H1 (cell line): ENCODE measurements at places on chromosomes 7 and 10. TPM values are rescaled to one million over a fixed set of nuclear protein-coding genes. Genes with fewer than 3 reads are reported as not detected.

TSPAN33 gene
- polyA plus RNA-seq, result 42.8 and 46.6 TPM in 2 replicates

TMEM176A gene
- 0.71 and 1.5 TPM in 2 replicates for polyA plus RNA-seq

ZNF365 gene
- polyA plus RNA-seq, result 0.24 and 0.41 TPM in 2 replicates

GRCh38 chr10:132858121-132859081 lies 72.5 kb upstream of the NKX6-2 start:
- DNase-seq, result peak; percentile 63
- no peaks in the 10 kb centered on the region for H3K36me3 ChIP-seq
- no peaks in the 10 kb centered on the region for H3K27me3 ChIP-seq
- H3K27ac ChIP-seq, result no peak overlapping the region

- H3K27ac ChIP-seq, result no peak overlapping the region
- no peak for DNase-seq
- H3K4me1 ChIP-seq, result peaks cover 5% of the 10 kb centered on the region; the same call in 1 of the 2 replicates
- H3K36me3 ChIP-seq, result peaks cover 4% of the 10 kb centered on the region; the same call in 1 of the 2 replicates
Observed at GRCh38 chr10:90308223-90308622, 549.6 kb downstream of the HTR7 start.

GRCh38 chr10:89330537-89331212 lies 2.9 kb downstream of the IFIT3 start:
- DNase-seq, result no peak
- H3K4me3 ChIP-seq, result no peak overlapping the region
- H3K27ac ChIP-seq, result no peak overlapping the region
- no peaks in the 10 kb centered on the region for H3K27me3 ChIP-seq
- peaks cover 11% of the 10 kb centered on the region; the same call in 1 of the 2 replicates for H3K4me1 ChIP-seq

DNA sequence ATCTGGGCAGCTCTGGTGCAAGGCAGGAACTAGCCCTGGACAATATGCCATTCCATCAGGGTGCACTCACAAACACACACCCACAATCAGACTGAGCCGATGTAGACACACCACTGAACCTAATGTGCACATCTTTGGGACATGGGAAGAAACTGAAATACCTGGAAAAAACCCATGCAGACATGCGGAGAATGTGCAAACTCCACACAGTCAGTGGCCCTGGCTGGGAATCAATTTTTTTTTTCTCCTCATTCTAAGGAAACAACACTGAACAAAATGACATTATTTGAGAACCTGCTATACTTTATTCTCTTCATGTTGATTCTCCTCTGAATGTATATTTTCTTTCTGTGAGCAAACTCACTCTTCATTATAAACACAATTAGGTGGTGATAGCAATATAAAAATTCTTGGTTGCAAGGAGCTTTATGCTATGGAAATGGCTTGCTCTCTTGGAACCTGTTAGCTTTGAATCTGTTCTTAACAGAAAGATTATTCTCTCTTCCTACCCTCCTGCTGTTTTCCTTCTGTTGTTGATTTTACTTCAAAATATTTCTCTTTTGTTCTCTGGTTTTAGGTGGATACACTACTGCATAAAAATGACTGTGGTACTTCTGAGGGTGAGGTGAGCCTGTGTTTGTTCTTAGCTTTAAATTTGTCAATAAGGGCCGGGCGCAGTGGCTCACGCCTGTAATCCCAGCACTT lies 33.0 kb upstream of the MICU1 start:
- H3K4me3 ChIP-seq, result no peak overlapping the region
- no peaks in the 10 kb centered on the region for H3K36me3 ChIP-seq
- no peaks in the 10 kb centered on the region for H3K4me1 ChIP-seq
- H3K27me3 ChIP-seq, result no peaks in the 10 kb centered on the region
- no peak for DNase-seq

DNA sequence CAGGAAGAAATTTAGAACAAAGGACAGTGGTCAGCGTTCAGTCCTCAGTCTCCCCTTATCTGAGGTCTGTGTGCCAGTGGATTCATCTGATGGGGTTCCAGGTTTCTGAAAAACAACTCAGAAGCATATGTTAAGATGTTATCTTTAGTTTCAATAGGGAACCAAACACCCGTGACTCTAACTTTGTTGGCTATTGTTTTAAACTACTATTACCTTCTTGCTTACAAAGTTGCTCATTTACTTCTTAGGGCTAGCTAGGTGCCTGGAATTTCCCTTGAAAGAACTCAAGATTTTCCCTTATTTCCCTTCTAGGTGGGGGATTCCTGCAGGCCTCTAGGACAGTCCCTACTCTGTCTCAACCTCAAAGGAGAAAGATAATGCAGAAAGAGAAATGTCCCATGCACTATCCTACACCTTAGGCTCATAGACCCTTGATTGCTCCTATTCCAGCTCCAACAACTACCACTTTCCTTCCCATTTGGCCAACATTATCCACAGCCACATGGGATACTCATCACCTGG lies 192.5 kb upstream of the LYZL1 start:
- H3K4me3 ChIP-seq, result no peak overlapping the region
- H3K27me3 ChIP-seq, result no peaks in the 10 kb centered on the region
- H3K36me3 ChIP-seq, result no peaks in the 10 kb centered on the region
- no peak for DNase-seq
- no peaks in the 10 kb centered on the region for H3K4me1 ChIP-seq
